ENCODE measurements at places on chromosomes 11 and 22.

- no peak for DNase-seq
Observed at GRCh38 chr11:68948496-68948895, 32.3 kb downstream of the MRGPRD start.

DNA sequence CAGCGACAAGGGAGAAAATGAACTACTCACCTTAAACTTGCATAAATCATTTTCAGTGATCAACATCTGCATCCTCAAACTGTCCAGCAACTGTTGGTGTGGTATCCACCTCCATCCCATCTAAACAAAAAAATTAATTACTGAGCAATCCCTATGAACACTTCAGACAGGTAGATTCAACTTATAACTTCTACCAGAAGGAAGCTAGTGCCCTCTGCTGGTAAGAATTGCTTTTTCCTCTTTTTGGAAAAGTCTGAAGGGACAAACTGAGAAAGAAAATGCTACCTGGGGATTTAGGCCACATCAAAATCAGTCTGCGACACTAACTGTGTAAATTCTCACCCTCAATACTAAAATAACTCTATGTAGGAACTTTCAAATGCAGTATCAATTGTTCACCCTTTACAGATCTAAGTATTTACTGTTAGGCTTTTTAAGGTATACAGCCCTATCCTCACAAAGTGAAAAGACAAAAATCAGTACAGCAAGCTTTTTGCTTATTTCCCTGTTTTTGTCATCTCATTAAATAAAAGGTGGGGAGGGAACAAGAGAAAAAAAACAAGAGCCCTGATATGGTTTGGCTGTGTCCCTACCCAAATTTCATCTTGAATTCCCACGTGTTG, 17.9 kb downstream of the CLNS1A start:
- DNase-seq: no peak

- DNase-seq: no peak
Observed at GRCh38 chr22:49884503-49885260, 31.0 kb downstream of the ZBED4 start.

- no peak for DNase-seq
Observed at GRCh38 chr22:47624252-47625012, 862.0 kb downstream of the TBC1D22A start.

- no peak for DNase-seq
Observed at GRCh38 chr11:130243816-130244215, 70.9 kb downstream of the ZBTB44 start.

DNA sequence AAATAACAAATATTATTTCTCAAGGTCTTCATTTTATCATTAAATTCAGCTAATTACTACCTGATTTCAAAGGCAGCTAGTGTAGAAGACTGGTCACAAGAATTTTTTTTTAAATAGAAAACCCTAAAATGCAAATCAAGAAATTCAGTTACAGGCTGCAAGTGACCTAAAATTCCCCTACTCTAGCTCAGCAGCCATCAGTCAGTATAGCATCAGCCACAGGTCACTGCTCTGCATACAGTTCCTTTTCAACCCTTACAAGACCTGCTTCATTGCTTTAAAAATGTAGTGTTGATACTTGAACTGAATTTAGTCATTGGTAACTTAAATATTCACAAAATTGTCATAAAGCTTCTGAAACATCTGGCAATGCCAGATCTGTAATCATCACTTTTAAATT, 9.5 kb upstream of the B3GNT6 start:
- DNase-seq: no peak

DNA sequence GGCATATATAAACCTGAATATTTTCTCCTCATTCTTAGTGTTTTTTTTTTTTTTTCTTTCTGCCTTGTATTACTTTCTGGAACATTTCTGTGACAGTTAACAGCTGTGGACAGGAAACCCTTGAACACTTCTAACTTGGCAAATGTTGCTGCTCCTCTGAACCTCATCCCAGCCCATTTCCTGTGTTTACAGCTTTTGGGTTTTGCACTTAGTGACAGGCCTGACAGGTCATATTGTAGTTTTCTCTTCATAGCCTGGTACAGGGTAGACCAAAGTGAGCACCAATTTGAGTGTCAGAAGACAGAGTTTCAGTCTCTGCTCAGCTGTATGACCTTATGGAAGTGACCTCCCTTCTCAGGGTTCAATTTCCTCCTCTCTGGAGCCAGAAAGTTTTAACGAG, 91.6 kb downstream of the STIM1 start:
- peak; percentile 44 for DNase-seq

- no peak for DNase-seq
Observed at GRCh38 chr22:48346911-48347310, 1480.8 kb downstream of the BRD1 start.

- DNase-seq: no peak
Observed at GRCh38 chr11:405954-406795, 8.6 kb downstream of the SIGIRR start.

- no peak for DNase-seq
Observed at GRCh38 chr11:35165030-35165422, 26.1 kb downstream of the CD44 start.

DNA sequence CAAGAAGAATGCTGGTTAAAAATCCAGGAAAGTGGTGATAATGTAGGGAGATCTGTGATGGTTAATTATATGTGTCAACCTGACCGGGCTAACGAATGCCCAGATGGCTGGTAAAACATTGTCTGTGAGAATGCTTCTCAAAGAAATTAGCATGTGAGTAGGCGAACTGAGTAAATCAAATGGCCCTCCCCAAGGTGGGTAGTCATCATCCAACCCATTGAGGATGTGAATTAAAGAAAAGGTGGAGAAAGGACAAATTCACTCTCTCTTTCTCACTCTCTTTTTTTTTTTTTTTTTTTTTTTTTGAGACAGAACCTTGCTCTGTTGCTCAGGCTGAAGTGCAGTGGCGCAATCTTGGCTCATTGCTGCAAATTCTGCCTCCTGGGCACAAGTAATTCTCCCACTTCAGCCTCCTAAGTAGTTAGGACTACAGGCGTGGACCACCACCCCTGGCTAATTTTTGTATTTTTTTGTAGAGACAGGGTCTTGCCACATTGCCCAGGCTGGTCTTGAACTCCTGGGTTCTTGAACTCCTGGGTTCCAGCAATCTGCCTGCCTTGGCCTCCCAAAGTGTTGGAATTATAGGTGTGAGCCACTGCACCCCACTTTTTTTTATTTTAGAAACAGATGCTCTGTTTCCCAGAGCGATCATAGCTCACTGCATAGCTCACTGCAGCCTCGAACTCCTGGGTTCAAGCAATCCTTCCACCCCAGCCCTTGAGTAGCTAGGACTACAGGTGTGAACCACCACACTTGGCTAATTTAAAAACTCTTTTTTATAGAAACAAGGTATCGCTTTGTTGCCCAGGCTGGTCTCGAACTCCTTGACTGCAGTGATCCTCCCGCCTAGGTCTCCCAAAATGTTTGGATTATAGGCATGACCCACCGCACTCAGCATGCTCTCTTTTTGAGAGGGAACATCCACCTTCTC, 22.0 kb upstream of the P2RY6 start:
- DNase-seq: no peak

GRCh38 chr11:92272651-92273050, 48.0 kb downstream of the FAT3 start:
- DNase-seq: no peak

GRCh38 chr11:124535552-124536232, 7.8 kb downstream of the OR8B12 start:
- DNase-seq: no peak

Measured in stimulated activated CD8-positive, alpha-beta memory T cell treated with anti-CD3 and anti-CD28 coated beads, Interleukin-7, amount 100 ng/mL, for 4 hours (primary cell).